Thoracic aorta endothelial cell (primary cell): ENCODE measurements at places on chromosomes 5 and 9. TPM values are rescaled to one million over a fixed set of nuclear protein-coding genes. Genes with fewer than 3 reads are reported as not detected.

Gene SH3RF2
- total RNA-seq, result 1.7 and 3.3 TPM in 2 replicates

Gene MZB1
- 0.07 TPM in 1 of 2 replicates, not detected in the other for total RNA-seq

Gene F12
- 1.7 and 1.9 TPM in 2 replicates for total RNA-seq

Gene PLEKHG4B
- under 0.01 TPM in 2 replicates for total RNA-seq

Gene GDNF
- under 0.01 TPM in 1 of 2 replicates, not detected in the other for total RNA-seq

Gene NKD2
- total RNA-seq, result not detected in 2 replicates

Gene SPATA31E1
- not detected in 2 replicates for total RNA-seq

Gene PCDHAC2
- total RNA-seq, result 1.8 and 3.3 TPM in 2 replicates

Gene PCDHA1
- total RNA-seq, result not detected in 2 replicates

Gene SEMA6A
- total RNA-seq, result 1.1 and 1.6 TPM in 2 replicates

Gene FSTL4
- not detected in 2 replicates for total RNA-seq

Gene MLANA
- not detected in 2 replicates for total RNA-seq

Gene HNRNPH1
- total RNA-seq, result 912 and 1,073 TPM in 2 replicates

Gene GARIN3
- total RNA-seq, result not detected in 2 replicates

Gene CSF1R
- total RNA-seq, result not detected in 2 replicates

Gene NUDCD2
- 9.7 and 9.8 TPM in 2 replicates for total RNA-seq

Gene GABBR2
- 33.5 and 39.2 TPM in 2 replicates for total RNA-seq

Gene KIAA1958
- total RNA-seq, result 1.6 and 1.9 TPM in 2 replicates

Gene FBP2
- not detected in 2 replicates for total RNA-seq

Gene PITX1
- 0.57 and 0.93 TPM in 2 replicates for total RNA-seq

Gene SMIM23
- not detected in 2 replicates for total RNA-seq

Gene SYK
- not detected in 2 replicates for total RNA-seq

Gene LCN9
- total RNA-seq, result not detected in 2 replicates

Gene SPATA31A3
- not detected in 2 replicates for total RNA-seq

Gene EDIL3
- 5.3 and 5.7 TPM in 2 replicates for total RNA-seq

Gene PTRH1
- total RNA-seq, result 21.0 and 24.7 TPM in 2 replicates

Gene ZNF474
- total RNA-seq, result 0.22 and 0.40 TPM in 2 replicates

Gene PAX5
- not detected in 2 replicates for total RNA-seq

Gene GFRA3
- not detected in 2 replicates for total RNA-seq

Gene CARD9
- total RNA-seq, result 0.40 and 0.57 TPM in 2 replicates

Gene LHX3
- total RNA-seq, result not detected in 2 replicates

Gene SPATA24
- total RNA-seq, result 6.4 and 6.5 TPM in 2 replicates

Gene TAF11L8
- total RNA-seq, result not detected in 2 replicates

Gene RABGAP1
- 57.8 and 58.8 TPM in 2 replicates for total RNA-seq

Gene ESM1
- 411 and 422 TPM in 2 replicates for total RNA-seq

Gene JAKMIP2
- not detected in 2 replicates for total RNA-seq

Gene ITK
- total RNA-seq, result not detected in 2 replicates

Gene WDR38
- not detected in 2 replicates for total RNA-seq

Gene SLC31A2
- total RNA-seq, result 3.7 and 7.1 TPM in 2 replicates

Gene INSL4
- not detected in 2 replicates for total RNA-seq

Gene SLC34A3
- total RNA-seq, result not detected in 2 replicates

Gene NELFB
- total RNA-seq, result 52.3 and 62.5 TPM in 2 replicates

Gene OR13J1
- total RNA-seq, result not detected in 2 replicates

Gene BTNL8
- total RNA-seq, result not detected in 2 replicates

Gene OR1Q1
- total RNA-seq, result not detected in 2 replicates

Gene NMUR2
- total RNA-seq, result not detected in 2 replicates

Gene AIF1L
- 41.5 and 49.5 TPM in 2 replicates for total RNA-seq

Gene ZNF483
- 1.9 and 2.9 TPM in 2 replicates for total RNA-seq

Gene LHFPL2
- total RNA-seq, result 51.8 and 64.5 TPM in 2 replicates

Gene SLC25A48
- not detected in 2 replicates for total RNA-seq

Gene LRRTM2
- total RNA-seq, result 0.13 and 0.43 TPM in 2 replicates

Gene SPAG8
- 0.13 and 0.22 TPM in 2 replicates for total RNA-seq

Gene MARVELD2
- total RNA-seq, result 4.9 and 8.9 TPM in 2 replicates

Gene DAB2IP
- 25.0 and 35.2 TPM in 2 replicates for total RNA-seq
